ENCODE measurements at places on chromosomes 16 and 17. TPM values are rescaled to one million over a fixed set of nuclear protein-coding genes. Genes with fewer than 3 reads are reported as not detected.
A peak's percentile ranks its signal among the peaks of the same experiment; 100 is the strongest.

TSPAN10 gene
- 0.17 TPM for total RNA-seq

KRTAP4-9 gene
- total RNA-seq: not detected

NOMO2 gene
- 46.1 TPM for total RNA-seq

C16orf89 gene
- not detected for total RNA-seq

DNA sequence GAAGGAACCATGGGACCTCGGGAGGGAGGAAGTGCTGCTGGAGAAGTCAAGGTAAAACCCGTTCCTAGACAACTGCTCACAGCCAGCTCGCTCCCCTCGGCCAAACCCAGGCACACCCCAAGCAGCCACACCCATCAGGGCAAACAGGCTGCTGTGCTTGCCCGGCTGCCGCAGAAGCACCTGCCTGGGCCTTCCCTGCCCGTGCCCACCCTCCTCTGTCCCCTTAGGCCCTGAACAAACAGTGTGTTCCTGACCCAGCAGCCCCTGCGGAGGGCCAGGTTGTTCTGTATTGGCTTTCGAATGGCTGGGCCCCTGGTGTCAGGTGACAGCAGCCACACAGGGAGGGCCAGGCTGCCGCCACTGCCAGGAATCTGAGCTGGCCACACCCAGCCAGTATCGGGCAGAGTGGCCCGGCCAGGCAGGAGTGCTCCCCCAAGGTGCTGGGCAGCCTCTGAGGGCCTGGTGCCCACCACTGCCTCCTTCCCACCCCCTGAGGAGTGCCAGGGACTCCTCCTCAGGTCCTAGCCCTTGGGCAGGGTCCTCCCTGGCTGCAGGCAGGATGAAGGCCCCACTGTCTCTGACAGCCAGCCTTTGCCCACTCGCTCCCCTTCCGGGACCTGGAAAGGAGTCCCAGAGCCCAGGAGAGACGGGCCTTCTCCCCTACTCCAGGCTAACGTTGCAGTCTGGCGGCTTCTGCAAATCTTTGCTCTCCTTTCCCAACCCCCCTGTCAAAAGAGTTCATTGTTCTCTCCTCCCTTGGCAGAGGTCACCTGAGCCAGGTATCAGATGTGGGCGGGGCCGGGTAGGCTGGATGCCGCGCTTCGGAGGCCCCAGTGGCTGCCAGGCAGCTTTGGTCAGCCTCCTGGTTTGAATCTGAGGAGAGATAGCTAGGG, 24.0 kb downstream of the LLGL2 start:
- DNase-seq: no peak

DNA sequence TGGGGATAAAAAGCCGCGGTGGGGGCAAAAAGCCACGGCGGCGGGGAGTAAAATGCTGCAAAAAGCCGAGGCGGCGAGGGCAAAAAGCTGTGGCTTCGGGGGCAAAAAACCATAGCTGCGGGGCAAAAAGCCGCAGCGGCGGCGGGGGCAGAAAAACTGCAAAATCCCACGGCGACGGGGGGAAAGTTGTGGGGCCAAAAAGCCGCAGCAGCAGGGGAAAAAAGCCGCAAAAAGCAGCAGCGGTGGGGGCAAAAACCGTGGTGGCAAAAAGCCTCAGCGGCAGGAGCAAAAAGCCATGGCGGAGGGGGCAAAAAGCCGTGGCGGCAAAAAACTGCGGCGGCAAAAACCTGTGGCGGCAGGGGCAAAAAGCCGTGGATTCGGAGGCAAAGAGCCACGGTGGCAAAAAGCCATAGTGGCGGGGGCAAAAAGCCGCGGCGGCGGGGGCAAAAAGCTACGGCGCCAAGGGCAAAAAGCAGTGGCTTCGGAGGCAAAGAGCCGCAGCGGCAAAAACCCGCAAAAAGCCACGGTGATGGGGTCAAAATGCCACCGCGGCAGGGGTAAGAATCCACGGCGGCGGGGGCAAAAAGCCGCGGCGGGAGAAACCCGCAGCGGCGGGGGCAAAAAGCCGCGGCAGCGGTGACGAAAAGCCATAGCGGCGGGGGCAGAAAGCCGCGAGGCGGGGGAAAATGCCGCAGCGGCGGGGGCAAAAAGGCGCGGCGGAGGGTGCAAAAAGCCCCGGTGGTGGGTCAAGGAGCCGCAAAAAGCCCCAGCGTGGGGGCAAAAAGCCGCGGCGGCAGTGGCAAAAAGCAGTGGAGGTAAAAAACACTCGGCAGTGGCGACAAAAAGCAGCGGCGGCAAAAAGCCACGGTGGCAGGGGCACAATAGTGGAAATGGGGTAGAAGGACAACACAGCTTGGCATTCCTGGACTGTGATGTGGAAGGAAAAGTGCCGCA, 192.8 kb downstream of the SHCBP1 start:
- DNase-seq: no peak

DNA sequence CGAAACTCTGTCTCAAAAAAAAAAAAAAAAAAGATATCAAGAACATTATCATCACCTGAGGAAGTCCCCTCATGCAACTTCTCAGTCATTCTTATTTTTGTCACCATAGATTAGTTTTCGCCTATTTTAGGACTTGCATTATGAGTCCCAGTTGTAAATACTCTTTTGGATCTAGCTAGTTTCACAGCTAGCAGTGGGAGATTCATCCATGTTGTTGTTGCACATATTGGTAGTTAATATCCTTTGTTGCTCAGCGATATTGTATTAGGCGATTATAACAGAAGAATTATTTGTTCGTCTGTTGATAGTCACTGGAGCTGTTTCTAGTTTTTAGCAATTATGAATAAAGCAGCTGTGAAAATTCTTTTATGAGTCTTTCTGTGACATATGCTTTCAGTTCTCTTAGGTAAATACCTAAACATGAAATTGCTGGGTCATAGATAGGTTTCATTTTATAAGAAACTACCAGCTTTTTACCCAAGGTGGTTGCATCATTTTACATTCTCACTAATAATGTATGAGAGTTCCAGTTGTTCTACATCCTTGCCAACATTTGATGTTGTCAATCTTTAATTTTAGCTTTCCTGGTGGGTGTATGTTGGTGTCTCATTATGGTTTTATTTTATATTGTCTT, 40.7 kb upstream of the MAP3K14 start:
- no peak for DNase-seq

DNA sequence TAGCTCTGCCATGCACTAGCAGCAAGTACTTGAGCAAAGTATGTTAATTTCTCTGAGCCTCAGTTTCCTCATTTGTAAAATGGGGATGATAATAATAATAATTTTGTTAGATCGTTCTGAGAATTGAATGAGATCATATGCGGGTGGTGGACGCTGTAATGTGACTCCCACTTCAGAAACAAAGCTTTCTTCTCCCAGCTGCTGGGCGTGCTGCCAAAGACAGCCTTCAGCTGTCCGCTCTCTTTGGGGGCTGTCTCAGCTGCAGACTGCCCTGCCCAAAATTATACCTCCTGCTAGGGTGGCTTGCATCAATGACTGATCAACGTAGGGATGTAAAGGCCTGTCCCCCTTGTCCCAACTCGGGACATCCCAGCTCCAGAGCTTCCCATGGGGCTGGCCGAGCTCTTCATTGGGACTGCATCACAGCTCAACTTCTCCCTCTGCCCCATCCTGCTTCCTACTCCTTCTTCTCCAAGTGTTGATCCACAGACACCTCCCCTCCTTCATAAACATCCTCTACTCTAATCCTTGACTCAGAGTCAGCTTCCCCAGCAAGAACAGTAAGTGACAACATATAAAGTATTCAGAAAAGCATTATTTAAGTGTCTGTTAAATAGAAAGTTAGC, 30.7 kb upstream of the CDH5 start:
- no peak for DNase-seq

GRCh38 chr17:40190197-40191021, 13.1 kb downstream of the RAPGEFL1 start:
- peak; percentile 19 for DNase-seq

DNA sequence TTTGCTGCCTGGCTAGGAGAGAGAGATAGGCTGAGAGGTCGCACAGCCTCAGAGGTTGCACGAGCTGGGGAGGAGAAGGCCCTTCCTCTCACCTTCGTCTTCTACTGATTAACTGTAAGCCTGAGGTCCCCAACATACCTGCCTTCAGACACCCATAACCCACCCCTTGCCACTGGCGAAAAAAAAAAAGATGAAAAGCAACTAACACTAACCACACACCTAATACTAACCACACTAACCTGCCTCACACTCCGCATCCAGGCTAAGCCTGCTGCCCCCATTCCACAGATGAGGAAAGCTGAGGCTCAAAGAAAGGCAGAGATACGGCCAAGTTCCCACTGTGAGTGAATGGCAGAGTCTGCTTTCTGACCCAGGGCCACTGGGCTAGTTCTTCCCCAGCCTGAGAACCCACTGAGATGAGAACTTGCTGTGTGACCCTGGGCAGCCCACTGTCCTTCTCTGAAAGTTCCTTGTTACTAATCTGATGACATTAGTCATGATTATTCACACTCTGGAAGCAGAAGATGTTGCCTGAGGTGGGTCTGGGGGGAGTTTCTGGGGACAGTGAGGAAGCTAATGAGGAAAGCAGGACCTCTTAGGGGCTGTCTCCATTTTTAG, 4.6 kb downstream of the IL21R start:
- DNase-seq: no peak

All from CD4-positive, alpha-beta T cell (primary cell).